ENCODE measurements at places on chromosomes 6 and 20.

DNA sequence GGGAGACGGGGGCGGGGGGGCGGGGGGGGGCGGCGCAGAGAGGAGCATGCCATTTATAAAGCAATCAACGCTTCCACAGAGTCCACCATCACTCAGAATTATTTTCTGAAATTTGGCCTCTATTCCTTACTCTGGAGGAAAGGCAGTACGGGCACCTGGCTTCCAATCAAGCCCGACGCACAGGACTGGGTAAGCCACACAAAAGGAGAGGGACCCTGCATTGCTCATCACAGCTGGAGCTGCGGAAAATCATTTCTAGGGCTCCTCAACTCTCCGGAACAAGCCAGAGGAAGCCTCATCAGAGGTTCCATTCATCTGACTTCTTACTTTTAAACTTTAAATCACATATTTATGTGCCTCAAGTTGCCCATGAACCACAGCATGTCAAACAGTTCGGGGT, 55.9 kb downstream of the TTI1 start:
- no peak for DNase-seq

DNA sequence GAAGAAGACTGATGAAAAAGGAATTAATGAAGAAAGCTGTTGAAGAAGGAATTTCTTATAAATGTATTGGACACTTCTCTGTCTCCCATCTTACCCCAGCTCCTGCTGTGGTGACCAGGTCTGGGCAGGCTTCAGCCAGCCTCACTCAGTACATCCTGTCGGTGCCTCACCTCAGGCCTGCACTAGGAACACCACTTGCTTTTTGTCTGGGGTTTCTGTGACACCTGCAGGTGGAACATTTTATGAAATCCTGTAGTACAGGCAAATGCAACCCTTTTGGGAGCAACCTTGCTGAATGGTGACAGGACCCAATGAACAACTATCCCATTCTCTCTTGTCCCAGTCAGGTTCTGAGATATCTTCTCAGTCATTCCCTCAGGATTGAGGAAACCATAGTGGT, 129.7 kb downstream of the PRDM13 start:
- DNase-seq = no peak

DNA sequence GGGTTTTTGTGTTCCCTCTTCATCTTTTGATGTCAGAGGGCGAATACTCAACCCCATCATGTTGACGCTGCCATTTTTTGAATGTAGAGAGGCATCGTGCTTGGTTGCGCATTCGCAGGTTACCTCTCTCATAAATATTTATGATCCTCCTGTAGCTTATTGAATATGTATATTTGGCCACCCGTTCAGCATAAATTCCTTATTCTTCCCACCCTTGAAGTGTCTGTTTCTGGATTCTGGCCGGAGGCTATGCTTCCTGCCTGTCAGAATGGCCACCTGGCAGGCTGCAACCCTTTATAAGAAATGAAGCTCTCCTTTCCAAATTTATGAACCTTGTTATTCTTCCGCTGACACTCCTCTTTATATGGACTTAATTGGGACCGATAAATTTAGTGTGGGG, 40.9 kb downstream of the FAM50B start:
- DNase-seq = no peak

DNA sequence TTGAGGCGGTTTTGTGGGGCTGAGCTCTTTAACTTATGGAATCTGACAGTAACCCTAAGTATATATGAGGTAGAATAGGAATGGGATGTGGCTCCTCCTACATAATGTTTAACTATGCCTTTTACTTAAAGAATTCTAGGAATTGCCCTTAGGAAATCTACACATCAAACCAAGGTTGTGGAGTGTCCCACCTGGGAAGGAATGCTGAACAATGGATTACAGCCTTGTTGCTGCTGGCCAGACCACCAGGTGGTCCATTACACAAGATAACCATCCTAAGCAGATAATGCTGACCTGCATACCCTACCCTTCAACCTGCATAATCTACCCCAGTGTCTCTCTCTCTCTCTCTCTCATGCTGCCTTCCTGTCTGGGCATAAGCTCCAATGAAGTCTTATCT, 35.0 kb upstream of the SLC22A16 start:
- no peak for DNase-seq

- DNase-seq = no peak
These were observed 20.8 kb downstream of the C20orf173 start for GRCh38 chr20:35508493-35509218.
